ENCODE measurements at places on chromosomes 12 and 14. TPM values are rescaled to one million over a fixed set of nuclear protein-coding genes. Genes with fewer than 3 reads are reported as not detected.

BDKRB1 gene
- total RNA-seq: not detected

SYT1 gene
- total RNA-seq: not detected

CLEC1A gene
- total RNA-seq: 1.0 TPM

ZFP36L1 gene
- 203 TPM for total RNA-seq

CCDC196 gene
- not detected for total RNA-seq

CIT gene
- total RNA-seq: 63.0 TPM

GRCh38 chr12:128168273-128168672, 98.7 kb upstream of the TMEM132C start:
- no peaks in the 10 kb centered on the region for H3K4me1 ChIP-seq
- DNase-seq: no peak
- H3K36me3 ChIP-seq: no peaks in the 10 kb centered on the region
- H3K4me3 ChIP-seq: no peak overlapping the region
- no peaks in the 10 kb centered on the region for H3K27me3 ChIP-seq

DNA sequence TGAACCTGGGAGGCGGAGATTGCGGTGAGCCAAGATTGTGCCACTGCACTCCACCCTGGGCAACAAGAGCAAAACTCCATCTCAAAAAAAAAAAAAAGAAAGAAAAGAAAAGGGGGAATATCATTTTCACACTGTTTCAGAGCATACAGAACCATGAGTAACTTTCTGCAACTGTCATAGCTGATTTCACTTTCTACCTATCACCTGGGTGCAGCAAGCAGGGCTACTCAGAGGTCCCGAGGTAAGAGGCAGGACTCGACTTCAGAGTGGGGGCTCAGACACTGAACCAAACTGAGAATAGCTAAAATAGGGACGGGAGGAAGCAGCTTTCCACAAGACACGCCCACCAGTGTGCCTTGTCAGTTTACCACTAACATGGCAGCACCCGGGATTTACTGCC, 29.8 kb downstream of the OR10P1 start:
- no peak overlapping the region for H3K27ac ChIP-seq
- H3K4me3 ChIP-seq: no peak overlapping the region
- H3K27me3 ChIP-seq: no peaks in the 10 kb centered on the region

All from naive thymus-derived CD4-positive, alpha-beta T cell (primary cell).